ENCODE measurements at places on chromosomes 2 and 18.

- no peak for DNase-seq
These were observed 53.0 kb downstream of the ACKR3 start for GRCh38 chr2:236622660-236623059.

GRCh38 chr18:3440341-3440740 lies 9.6 kb upstream of the TGIF1 start:
- no peak for DNase-seq

DNA sequence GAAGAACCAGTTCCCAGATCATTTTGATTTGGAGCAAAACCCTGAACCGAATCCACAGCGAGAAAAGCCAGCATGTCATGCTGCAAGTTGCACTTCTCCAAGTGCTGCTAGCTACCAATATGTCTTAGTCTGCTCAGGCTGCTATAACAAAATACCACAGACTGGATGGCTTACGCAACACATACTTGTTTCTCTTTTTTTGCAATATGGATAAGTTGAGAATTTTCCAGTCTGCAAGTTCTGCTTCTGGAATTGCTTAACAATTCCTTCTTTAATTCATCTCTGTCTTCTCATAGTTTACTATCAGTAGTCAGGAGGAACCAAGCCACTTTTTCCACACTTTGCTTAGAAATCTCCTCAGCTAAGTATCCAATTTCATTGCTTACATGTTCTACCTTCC lies 105.9 kb upstream of the RBBP8 start:
- no peak for DNase-seq

DNA sequence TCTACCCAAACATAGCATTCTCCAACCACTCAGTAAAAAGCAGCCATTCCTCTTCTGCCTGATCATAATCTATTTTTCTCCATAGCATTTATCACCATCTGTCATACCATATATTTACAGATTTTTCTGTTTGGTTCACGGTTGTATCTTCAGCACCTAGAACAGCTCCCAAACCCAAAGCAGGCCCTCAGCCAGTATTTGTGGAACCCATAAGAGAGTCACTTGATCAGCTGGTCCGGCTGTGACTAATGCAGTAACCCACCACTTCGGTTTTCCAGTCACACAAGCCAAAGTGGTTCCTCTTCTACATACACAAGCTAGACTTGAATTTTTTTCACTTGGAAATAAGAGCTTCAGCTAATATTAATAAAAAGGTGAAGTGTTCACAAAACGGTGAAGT lies 511.6 kb upstream of the CELF4 start:
- DNase-seq = no peak

DNA sequence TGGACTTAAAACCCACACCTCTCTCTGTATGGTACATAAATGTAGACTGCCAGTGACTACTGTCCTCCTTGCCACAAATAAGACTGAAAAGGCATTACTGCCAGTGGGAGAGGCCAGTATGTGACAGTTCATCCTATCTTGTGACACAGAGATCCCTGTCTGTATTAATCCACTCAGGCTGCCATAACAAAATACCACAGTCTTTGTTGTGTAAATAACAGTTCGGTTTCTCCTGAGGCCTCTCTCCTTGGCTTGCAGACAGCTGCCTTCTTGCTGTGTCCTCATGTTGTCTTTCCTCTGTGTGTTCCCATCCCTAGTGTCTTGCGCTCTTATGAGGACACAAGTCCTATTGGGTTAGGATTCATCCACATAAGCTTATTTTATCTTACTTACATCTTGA lies 46.4 kb upstream of the IL1RL1 start:
- no peak for DNase-seq

DNA sequence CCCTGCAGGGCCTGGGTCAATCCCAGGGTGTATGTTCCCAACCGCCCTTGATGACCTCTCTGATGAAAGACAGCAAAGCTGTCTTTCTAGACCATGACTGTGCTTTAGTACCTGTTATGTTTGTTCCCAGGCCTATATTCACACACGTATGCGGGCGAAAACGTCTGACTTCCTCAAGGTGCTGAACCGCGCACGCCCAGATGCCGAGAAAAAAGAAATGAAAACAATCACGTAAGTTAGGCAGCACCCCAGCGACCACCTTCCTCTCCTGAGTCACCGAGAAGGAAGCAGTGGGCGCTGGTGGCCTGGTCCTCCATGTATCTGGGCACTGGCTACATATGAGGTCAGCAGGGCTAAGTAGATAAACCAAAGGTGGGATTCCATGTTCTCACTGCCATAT lies 11.1 kb upstream of the GPBAR1 start:
- DNase-seq = no peak
